ENCODE measurements at places on chromosomes 11 and 22. TPM values are rescaled to one million over a fixed set of nuclear protein-coding genes. Genes with fewer than 3 reads are reported as not detected.

WT1 gene
- total RNA-seq = 3.0 TPM

NCAM1 gene
- total RNA-seq = 303 TPM

OR51B4 gene
- not detected for total RNA-seq

MS4A4E gene
- total RNA-seq = 1.4 TPM

NRGN gene
- 11.1 TPM for total RNA-seq

DNA sequence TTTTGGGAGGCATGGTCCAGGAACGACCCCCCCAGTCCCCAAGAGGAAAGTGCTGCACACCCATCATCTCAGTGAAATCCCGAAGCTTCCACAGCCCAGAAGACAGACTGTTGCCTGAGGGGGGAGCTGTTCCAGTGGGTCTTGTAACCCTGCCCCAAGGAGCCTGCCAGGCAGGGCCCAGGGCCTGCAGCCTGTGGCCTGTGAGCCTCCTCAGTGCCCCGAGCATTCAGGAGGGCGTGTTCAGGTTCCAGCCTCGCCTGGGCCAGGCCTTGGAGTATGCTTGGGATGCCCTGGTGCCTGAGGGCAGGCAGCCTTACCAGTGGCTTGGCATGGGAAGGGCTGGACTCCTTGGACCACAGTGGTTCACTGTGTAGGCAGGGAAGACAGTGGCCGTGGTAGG lies 18.0 kb upstream of the CABP2 start:
- DNase-seq = no peak

GRCh38 chr11:130872981-130873380 lies 43.3 kb downstream of the SNX19 start:
- peak; percentile 40 for DNase-seq

GRCh38 chr11:10906521-10906920 lies 48.7 kb upstream of the ZBED5 start:
- no peak for DNase-seq

- peak; percentile 62 for DNase-seq
These were observed 113.6 kb downstream of the LDLRAD3 start for GRCh38 chr11:36057379-36058042.

DNA sequence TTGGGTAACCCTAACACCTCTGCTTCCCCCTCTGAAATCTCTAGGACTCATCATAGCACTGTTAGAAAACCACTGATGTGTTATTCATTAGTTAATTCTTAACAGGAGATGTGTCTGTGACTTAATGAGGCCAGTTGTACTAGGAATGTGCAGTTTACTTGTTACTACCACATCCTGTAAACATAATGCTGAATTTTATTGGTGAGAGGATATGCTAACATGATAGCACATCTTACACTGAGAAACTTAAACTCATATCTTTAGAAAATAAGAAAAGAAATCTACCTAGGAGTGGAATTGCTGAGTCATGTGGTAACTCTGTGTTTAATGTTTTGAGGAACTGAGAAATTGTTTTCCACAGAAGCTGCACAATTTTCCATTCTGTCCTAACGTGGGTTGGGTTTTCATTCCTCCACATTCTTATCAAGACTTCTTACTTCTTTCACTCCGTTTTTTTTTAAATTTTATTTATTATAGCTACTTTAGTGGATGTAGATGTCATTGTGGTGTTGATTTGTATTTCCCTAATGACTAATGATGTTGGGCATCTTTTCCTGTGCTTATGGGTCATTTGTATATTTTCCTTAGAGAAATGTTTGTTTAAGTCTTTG lies 33.7 kb downstream of the RNF121 start:
- no peak for DNase-seq

DNA sequence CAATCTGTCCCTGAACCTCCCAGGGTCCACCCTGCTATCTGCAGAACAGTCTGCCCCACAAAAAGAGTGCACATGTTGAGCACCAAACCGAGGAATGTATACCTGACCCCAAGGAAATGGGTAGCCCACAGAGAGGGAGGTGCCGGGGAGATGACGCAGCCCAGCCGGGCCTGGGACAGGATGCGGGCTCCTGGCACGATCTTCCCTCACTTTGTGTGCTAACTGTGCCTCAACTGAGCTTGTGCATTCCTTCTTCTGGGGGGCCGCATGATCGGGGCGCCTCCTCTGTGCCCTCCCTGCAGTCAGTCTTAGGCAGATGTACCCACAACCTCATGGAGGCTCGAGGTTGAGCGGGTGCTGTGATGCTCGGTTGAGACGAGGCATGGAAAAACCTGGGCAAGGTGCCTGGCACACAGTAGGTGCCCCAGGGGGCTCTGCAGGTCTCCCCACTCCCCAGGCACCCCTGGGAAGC lies 2.4 kb downstream of the GAS2L1 start:
- peak; percentile 73 for DNase-seq

DNA sequence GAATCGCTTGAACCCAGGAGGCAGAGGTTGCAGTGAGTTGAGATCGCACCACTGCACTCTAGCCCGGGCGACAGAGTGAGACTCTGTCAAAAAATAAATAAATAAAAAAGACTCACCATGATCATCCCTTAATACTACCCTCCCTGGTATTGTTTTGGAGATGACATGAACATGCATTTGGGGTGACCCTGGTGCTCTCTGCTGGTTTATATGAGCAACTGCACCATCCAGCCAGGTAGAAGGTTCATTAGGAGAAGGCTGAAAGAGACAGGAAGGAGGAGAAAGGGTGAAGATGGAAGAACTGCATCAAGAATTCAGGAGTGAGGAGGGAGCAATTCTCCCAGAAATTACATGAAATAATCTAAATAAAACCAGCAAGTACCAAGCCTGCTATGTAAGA lies 37.8 kb downstream of the SLC5A1 start:
- DNase-seq = no peak
